Activated CD4-positive, alpha-beta memory T cell treated with anti-CD3 and anti-CD28 coated beads, Interleukin-2, amount 10 ng/mL, durations not matched to agents 7 days and 5 days (primary cell): ENCODE measurements at places on chromosomes 4 and X. TPM values are rescaled to one million over a fixed set of nuclear protein-coding genes. Genes with fewer than 3 reads are reported as not detected.

GRCh38 chr4:89109841-89110540, 1.3 kb upstream of the TIGD2 start:
- no peak for DNase-seq

DNA sequence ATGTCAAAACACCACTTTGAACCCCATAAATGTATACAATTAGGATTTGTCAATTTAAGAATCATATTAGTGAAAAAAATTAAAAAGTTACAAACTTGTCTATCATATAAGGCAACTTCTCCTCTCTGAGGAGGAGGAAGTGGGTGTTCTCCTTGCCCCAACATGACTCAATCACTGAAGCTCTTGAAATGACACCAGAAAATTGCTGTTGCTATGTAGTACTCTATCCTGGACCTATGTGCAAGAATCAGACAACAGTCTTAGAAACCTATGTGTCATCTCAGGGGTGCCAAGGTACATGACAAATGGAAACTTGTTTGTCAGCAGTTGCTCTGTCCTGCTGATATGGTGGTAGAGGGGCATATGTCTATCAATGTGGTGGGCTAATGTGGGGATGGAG, 47.7 kb downstream of the HMGB3 start:
- DNase-seq: no peak

Gene FDCSP
- total RNA-seq: not detected

DNA sequence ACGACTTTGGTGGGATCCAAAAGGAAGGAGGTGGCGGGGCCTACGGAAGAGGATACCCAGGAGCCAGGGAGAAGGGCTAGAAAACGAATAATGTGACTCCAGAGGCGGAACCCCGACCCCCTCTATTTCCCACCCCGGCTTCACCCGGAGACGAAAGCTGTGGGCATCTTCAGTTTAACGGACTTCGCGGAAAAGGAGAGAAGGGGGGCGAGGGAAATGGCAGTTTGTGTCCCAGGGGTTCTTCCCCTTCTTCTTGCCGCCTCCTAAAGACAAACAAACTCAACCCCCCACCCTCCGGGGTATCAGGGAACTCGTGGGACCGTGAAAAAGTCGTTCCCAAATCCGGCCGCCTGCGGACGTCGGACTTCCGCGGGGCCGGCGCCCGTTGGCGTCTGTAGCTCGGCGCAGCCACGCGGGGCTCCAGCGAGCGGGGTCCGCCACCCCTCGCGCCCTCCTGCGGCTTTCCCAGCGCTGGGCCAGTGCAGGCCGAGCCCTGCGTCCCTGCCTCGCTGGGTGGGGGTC, 3.6 kb upstream of the LEF1 start:
- no peak for DNase-seq

DNA sequence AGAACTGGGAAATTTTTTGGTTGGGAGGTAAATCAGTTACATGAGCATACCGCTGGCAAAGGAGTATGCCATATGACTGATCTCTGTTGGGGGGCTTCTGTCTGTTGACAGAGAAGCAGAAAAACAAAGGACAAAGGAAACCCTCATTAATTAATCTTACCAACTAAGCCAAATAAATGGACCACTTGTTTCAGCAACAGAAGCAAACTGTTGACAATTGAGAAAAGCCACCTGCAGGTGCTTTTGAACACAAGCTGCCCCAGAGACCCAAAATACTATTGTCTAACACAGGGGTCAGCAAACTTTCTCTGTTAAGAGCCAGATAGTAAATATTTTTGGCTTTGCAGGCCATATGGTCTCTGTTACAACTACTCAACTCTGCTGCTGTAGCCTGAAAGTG, 7.0 kb upstream of the FRYL start:
- no peak for DNase-seq

- no peak for DNase-seq
Measured at GRCh38 chrX:15973946-15974345, 119.3 kb upstream of the AP1S2 start.

Gene TCEAL2
- not detected for total RNA-seq

GRCh38 chr4:74449571-74450297, 4.8 kb downstream of the AREG start:
- DNase-seq: no peak

Gene GAGE13
- total RNA-seq: not detected

DNA sequence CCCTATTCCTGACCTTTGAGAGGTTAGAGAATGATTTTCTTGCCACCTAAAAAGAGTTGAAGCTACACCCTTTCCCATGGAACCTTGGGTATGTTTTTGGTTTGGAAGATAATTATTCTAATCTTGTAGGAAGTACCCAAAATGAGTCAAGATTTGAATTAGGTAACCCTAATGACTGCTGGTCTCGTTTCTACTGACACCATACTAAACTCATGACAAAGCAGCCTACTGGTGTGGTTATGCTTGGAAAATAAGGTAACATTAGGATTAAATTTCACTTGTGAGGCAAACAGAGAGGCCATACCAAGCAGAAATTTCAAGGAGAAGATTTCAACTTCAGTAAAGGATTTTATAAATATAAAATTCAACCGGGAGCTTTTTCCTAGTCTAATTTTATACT, 107.9 kb downstream of the FBXW7 start:
- DNase-seq: no peak

DNA sequence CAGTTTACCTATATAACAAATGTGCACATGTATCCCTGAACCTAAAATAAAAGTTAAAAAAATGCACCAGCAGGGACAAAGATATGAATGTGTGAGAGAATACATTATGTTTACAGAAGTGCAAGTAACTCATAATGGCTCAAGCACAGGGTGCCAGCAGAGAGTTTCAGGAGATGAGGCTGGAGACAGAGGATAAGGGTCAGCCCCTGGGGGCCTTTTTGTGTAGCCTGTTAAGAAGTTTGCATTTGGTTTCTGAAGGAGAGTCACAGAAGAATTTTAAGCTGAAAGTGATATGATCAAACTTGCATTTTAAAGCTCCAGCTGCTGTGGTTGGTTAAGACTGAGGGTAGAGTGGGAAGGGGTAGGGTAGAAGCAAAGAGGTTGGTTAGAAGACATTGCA, 48.6 kb upstream of the CAPN6 start:
- DNase-seq: no peak

GRCh38 chr4:155609455-155610059, 57.1 kb upstream of the GUCY1A1 start:
- DNase-seq: no peak

Gene CACNA1F
- 0.93 TPM for total RNA-seq

DNA sequence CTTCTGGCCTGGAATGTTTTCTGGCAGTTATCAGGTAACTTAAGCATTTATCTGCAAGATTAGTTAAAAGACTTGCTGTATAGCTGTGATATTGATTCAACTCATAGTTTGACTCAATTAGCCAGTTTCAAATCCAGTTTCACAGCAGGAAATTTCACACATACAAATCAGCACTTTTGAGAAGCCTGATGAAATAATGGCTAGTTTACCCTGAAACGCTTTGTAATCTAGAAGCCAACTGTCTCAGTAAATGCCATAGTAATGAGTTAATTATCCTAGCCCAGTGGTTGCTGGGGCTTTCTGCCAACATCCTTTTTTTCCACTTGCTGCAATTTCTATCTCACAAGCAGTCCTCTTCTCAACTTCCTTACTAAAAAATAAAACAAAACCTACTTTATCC, 53.1 kb downstream of the ARHGEF38 start:
- DNase-seq: no peak

Gene SGMS2
- 0.48 TPM for total RNA-seq

Gene SMC1A
- 132 TPM for total RNA-seq

DNA sequence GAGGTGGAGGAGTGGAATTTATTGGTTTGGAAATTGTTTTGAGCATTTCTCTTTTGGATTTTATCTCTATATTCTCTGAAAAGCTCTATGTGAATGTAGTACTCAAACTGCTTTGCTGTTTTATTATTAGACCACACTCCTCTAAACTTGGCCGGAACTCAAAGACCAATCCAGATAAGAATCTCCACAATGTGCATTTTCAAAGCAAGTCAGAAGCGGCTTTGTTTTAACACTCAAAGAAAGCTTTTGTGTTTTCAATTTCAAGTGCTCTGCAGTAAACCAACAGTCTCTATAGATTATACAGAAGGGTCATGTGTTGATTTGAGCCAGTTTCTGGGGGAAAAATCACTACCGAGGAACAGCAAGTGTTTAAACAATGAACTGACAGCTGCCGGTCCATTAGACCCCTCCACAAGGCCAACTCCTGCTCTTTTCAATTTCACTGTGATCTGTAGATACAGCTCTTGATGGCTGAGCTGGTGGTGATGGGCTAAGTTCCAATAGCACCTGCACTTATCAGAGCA, 79.4 kb downstream of the FTHL17 start:
- no peak for DNase-seq

Gene GRIA3
- total RNA-seq: not detected
